H9 (cell line): ENCODE measurements at places on chromosomes 6 and 20.

DNA sequence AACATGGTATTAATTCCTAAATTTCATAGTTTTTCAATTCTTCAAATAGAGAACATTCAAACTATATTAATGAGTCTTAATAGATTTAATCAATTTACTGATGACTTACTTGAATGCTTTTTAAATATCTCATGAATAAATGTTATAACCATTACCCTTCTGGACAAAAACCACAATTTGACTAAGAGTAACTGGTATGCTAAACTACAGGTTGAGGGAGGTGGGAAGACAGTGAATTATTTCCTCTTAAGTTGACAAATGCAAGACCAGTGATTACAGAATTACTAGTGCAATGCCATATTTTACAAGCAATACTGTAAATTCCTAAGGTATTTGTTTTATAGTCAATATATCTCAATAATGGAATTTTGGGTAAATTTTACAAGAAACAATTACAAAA lies 65.1 kb downstream of the REV3L start:
- no peak for DNase-seq

DNA sequence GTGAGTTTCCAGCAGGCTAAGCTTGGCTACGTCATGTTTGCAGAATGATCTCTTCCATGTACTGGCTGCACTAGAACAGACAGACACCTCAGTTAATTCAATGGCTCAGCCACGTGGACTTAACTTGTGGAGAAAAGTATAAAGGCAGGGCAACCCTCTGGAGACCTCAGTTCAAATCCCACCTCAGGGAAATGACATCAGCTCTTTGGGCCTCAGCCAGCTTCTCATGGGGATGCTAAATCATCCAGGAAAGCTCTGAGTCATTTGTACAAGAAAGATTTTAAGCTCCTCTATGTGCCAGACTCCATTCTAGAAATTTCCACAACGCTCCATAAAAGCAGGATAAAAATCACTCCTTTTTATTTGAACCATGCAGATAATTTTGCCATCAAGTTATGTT lies 128.5 kb upstream of the SALL4 start:
- DNase-seq: no peak

GRCh38 chr20:61445741-61446140 lies 193.7 kb downstream of the CDH4 start:
- peak; percentile 24 for DNase-seq

DNA sequence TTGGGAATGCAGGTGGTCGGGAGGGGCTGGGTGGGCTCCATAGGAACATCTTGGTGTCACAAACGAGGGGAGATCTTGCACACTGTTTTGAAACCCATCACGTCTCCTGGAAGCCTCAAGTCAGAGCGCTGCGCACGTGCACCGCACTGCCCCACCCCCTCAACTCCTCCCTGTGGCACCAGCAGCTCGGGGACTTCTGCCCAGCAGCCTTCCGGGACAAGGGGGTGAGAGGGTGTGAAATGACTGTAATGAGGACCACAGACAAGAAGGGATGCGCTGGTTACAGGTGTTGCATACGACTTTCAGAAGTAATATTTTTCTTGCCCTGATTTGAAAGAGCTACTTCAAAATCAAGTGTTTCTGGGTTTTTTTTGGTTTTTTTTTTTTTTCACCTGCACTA lies 60.3 kb downstream of the FOXC1 start:
- no peak for DNase-seq

GRCh38 chr6:161917645-161918044 lies 643.8 kb upstream of the AGPAT4 start:
- no peak for DNase-seq
